Tibial nerve (tissue), 4 donors: ENCODE measurements at places on chromosomes 7 and 10. TPM values are rescaled to one million over a fixed set of nuclear protein-coding genes. Genes with fewer than 3 reads are reported as not detected.

Gene NSUN6
- 24.7 TPM for total RNA-seq

Gene ANKRD1
- not detected for total RNA-seq

DNA sequence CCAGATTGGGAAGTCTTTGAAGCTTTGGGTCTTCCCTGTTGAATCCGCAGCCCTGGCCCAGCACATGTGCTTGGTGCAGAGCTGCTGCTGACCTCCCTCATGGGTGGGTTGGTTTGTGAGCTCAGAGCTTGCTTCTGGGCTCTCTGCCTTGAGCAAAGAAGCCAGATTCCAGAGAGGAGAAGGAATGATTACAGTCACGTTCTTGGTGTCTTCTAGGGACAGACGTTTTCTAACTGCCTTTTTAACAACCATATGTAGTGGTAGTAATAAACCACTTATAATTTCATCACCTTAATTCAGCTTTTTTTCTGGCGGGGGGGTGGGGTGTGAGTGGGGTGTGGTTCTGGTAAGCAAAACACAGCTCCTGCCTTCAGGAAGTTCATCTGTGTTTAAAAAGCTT lies 39.5 kb downstream of the LRMDA start:
- H3K27ac ChIP-seq = no peak overlapping the region
- no peaks in the 10 kb centered on the region for H3K36me3 ChIP-seq
- no peaks in the 10 kb centered on the region for H3K4me1 ChIP-seq

GRCh38 chr7:130356121-130356875 lies 11.7 kb downstream of the CPA5 start:
- H3K27ac ChIP-seq = peak overlapping the region; percentile 79
- no peak overlapping the region for H3K4me3 ChIP-seq
- no peaks in the 10 kb centered on the region for H3K36me3 ChIP-seq
- peaks cover 45% of the 10 kb centered on the region for H3K4me1 ChIP-seq
- DNase-seq = no peak

DNA sequence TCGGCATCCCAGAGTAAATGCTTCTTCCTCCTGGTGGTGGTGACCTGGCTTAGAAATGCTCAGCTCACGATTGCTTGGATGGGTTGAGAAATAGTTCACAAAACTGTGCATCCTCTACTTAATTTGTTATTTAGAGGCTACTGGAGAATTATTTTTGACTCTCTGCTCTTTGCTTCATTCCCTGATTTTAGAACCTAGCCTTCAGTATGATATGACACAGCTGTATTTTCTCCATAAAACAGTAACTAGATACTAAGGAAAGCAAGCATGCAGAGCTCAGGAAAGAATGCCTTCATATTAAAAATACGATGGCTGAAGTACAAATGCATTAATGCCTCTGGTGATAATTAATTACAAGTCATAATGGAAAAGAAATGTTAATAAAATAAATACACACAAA lies 602.0 kb upstream of the COBL start:
- H3K27me3 ChIP-seq = no peaks in the 10 kb centered on the region
- H3K27ac ChIP-seq = no peak overlapping the region
- DNase-seq = no peak
- H3K4me1 ChIP-seq = no peaks in the 10 kb centered on the region
- H3K4me3 ChIP-seq = no peak overlapping the region

Gene TMEM196
- total RNA-seq = not detected
